ENCODE measurements at places on chromosomes 2 and 18. TPM values are rescaled to one million over a fixed set of nuclear protein-coding genes. Genes with fewer than 3 reads are reported as not detected.
A peak's percentile ranks its signal among the peaks of the same experiment; 100 is the strongest.

Gene C2orf92
- total RNA-seq: 2.2 TPM

DNA sequence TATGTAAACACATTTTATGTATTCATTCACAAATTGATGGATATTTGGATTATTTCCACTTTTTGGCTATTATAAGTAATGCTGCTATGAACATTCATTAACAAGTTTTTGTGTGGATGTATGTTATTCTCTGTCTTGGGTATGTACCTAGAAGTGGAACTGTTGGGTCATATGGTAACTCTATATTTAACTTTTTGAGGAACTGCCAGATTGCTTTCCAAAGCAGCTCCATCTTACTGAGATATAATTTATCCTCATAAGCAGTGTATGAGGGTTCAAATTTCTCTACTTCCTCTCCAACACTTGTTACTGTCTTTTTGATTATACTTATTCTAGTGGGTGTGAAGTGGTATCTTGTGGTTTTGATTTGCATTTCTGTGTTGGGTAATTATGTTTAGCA, 7.1 kb upstream of the EML6 start:
- DNase-seq: no peak

- DNase-seq: no peak
Observed at GRCh38 chr2:222290736-222291484, 7.9 kb downstream of the PAX3 start.

- no peak for DNase-seq
Observed at GRCh38 chr2:200373973-200374416, 67.5 kb downstream of the SPATS2L start.

DNA sequence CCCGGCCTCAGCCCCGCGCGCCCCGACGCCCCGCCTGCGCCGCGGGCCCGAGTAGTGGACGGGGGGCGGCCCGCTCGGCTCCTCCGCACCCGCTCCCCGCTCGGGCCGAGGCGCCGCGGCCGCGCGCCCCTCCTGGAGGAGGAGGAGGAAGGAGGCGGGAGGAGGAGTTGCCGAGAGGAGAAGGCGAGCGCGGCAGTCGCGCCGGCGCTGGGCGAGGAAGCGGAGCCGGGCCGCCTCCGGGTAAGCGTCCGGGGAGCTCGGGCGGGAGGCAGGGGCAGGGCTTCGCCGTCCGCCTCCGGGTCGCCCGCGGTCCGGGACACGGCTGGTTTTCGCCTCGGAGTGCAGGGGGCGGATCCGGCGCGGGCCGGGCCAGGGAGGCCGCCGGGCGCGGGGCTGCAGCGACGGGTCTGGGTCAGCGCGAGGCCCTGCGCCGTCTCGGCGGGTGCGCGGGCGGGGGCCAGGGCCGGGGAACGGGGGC, at the start of gene SOCS6:
TSS of gene SOCS6 (plus strand) at position 195 of the 478 bp plus-strand sequence. CDS start 35,624 bp downstream, outside the sequence.
- DNase-seq: peak; percentile 66

- DNase-seq: no peak
Observed at GRCh38 chr18:46313521-46313920, 209.3 kb downstream of the HAUS1 start.

- DNase-seq: no peak
Observed at GRCh38 chr18:46213295-46213694, 109.1 kb downstream of the HAUS1 start.

DNA sequence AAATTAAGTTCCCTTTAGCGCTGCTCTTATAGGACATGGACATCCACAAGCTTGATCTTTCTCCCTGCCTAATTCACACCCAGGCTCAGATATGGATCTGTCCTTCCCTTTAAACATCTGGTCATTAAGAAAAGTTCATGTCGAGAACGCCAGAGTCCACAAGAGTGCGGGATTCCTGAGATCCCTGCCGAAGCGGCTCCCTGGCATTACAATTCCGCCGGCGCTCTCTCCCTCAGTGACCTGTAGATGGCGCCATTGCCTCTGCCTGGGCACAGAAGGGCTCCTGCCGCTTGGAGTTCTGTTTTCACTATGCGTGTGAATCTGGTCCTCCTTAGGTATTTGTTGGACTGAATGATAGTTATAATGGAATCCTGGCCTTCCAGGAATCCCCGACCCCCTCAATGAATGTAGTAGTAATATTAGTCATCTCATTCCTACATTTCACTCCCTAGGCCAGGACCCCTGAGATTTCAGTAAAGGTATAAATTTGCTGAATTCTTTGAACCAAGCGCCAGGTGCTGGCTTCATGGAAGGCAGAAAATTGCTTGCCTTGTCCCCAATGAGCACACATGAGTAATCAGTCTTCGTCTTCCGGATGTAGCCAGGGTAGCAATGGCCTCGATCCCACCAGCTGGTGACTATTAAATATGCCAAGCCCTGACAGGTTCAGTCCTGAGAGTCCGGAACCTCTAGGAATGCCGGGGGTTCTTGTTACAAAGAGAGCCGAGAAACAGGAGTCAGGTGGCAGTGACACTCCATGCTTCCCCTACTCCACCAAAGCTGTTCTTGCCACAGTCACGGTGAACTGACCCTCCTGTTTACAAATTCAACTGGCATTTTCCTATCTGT, 26.4 kb upstream of the CD207 start:
- DNase-seq: peak; percentile 62

GRCh38 chr2:8927510-8928455, 75.7 kb downstream of the MBOAT2 start:
- no peak for DNase-seq

DNA sequence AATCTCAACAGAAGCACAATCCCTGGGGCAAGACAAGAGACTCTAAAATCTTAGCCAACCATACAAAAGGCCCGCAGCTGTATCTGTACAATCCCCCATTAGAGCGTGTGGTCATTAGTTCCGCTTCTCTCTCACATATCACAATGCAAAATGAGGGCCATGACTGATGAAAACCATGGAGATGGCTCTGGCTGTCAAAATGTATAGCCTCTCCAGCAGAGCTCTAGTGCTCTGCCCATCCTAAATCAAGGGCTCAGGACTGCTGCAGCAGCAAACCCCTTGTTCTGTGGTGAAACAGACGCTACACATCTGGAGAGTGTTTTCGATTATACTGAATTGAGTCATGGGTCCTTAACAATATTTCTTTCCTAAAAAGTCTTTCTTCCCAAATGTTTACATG, 221.0 kb downstream of the PID1 start:
- DNase-seq: no peak

Gene DYNAP
- total RNA-seq: not detected

DNA sequence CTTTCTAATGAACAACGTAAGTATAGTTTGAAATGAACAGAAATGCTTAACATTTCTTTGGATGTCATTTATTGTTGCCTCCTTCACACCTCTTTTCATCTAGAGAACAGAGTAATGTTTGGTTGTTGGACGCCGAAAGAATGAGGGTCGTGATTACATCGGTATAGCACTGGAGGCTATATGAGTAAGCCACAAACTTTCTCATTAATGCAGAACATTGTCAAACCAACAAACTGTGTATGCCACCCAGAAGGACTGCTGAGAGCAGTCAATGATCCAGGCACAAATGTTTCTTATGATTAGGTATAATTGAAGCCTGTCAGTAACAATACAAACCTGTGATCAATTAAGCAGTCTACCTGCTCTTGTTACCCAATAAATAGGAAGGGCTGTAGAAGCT, 1494.7 kb upstream of the NXPH2 start:
- no peak for DNase-seq

- DNase-seq: no peak
Observed at GRCh38 chr2:157460897-157461296, 17.0 kb upstream of the CYTIP start.

Gene RGPD5
- total RNA-seq: 14.3 TPM

Gene DNAJC5G
- not detected for total RNA-seq

Measured in IMR-90 (cell line).